Pulmonary artery endothelial cell (primary cell): ENCODE measurements at places on chromosomes 1 and 21.

GRCh38 chr1:151501474-151501873 lies 9.7 kb upstream of the CGN start:
- no peak for DNase-seq

DNA sequence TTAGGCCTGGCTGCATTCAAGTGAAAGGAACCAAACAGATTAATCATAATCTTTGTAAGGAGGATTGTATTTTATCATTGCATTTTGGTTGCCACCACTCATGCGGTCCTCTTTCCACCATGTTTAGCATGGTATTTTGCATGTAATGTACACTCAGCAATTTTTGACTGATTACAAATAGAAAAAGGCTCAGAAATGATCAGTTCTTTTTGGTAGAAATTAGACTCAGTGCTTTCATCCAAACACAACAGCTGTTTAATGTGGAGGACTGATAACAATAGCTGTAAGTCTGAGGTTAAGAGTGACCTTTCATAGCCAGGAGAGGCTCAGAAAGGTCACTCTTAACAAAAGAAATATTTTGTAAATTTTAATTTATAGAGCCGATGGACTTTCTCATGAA lies 25.3 kb upstream of the DPH5 start:
- DNase-seq = no peak

DNA sequence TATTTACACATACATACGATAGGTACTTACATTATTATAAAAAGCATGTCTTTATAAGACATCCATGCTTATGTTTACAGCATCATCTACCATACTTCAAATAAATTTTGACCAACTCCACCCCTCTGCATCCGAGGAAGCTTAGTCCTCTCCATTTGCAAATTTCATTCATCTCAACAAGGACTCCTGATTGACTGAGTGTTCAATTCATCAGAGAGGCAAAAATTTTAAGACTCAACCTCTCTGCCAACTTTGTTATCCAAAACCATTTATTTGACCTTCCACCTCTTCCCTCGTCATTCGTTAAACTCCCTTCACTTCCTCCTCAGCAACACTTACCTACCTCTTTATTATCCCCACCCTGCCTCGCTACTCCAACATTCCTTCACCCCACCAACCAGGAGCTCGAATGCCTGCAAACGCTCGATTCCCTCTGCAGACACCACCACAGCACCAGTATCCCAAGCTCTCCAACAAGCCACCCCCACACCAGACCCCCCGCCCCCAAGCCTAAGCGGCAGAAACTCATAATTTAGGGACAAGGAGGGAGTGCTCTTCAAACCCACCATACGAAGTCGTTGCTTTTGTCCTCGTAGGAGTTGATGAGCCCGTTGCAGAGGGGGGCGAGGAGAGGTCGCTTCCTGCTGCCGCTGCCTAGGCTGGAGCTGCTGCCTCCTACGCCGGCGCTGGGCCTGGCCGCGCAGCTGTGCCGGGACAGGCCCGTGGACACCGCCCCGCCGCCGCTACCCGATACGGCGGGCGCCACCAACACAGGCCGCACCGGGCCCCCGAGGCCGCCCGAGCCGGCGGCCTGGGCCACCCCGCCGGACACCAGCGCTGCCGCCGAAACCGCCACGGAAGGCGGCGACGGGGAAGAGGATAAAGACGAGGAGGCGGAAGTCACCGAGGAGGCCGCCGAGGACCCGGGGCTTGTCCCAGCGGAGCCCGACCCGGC lies 803 bp downstream of the COP1 start:
- no peak for DNase-seq

DNA sequence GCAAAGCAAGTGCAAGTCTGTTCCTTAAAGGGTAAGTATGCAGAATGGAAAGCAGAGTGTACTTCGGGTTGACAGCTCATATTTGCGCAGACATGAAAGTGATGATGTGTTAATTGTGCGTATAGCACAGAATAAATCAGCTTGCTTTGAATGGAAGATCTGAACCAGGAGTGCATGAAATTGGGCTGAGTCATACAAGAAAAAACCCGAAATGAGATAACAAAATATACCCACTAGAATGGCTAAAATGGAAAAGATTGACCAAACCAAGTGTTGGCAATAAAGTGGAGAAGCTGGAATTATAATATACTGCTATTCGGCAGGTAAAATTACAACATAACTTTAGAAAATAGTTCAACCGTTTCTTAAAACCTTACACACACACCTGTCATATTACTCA lies 28.5 kb downstream of the CR1L start:
- no peak for DNase-seq

- DNase-seq = no peak
Observed at GRCh38 chr1:221274373-221274772, 395.1 kb downstream of the HLX start.

GRCh38 chr1:215793180-215793579 lies 226.1 kb downstream of the KCTD3 start:
- DNase-seq = no peak

- DNase-seq = no peak
Observed at GRCh38 chr1:1115136-1115785, 628 bp downstream of the C1orf159 start.

DNA sequence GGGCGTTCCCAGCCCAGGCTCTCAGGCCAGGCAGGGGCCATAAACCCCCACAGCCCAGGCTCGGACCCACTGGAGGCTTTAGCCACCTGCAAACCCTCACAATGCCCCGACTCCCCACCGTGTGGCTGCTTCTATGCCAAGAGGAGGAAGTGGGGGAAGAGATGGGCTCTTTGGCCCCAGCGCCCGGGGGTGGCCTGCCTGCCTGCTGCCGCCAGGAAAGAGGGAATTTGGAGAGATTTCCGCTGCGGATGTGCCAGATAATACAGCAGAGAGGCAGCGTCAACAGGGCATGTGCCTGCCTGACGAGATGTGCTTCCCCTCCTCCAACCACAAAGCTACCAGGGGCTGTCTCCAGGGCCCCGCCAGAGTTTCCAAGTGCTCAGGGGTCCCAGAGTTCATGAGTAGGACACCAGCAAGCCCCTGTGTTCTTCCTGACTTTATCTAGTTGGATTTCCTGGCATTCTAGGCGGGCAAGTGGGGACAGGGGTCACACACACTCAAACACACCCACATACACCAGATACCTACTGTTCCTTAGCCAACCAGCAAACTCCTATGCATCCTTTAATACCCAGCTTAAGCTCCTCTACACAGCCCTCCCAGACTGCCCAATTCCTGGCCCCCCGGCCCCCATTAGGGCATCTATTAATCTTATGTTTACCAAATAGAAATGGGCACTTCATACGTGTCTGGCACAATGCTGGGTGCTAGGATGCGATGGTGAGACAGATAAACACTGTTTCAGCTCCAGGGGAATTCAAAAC lies 14.1 kb downstream of the EPHA2 start:
- DNase-seq = peak; percentile 47

DNA sequence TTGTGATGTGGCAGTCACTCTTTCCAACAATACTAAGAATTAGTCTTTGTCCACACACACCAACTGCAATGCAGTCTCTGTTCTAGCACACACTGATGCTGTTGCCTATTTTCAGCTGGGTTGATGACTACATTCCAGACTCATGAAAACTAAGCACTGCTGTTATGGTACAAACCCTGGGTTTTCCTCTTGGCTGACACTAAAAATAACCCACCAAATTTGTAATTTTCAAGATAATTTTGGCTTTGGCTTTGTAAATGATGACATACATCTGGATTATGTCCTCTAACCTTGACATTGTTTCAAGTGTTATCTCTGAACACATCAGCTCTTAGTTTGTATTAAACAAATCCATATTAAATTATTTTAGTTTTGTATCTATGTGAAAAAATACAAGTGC lies 444.8 kb downstream of the PTPRC start:
- no peak for DNase-seq

DNA sequence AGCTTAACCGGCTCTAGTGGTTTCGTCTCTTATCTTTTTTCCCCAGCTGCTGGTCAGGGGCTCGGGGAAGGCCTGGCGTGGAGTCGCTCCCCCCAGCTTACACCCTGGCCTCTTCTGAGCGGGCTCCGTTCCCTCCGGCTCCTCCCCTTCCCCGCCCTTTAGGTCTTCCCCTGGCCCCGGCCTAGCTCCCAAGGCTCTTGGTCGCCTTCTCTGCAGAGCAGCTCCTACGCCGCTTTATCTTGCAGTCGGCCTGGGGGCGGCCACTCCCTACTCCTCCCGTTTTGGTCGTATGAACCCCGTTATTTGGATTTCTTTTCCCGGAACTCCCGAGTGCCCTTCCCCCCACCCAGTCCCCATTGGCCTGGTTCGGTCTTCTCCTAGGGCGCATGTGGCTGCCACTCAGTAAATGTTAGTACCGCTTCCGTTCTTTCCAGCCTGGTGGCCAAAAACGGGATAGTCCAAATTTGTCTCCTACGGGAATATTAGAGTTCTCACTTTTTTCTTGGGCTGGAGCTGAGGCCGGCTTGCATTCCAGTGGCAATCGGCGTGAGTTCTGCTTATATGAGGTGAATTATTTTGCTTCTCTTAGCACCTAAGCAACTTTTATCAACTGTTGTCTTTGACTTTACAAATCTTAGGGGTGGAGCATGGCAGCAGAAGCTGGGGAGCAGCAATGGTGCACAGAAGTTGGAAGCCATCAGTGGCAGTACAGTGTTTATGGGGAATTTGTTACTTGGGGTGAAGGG lies 467 bp downstream of the THRAP3 start:
- no peak for DNase-seq

GRCh38 chr1:12608311-12608957 lies 9.6 kb downstream of the DHRS3 start:
- DNase-seq = no peak

- no peak for DNase-seq
Observed at GRCh38 chr1:215603319-215603718, 36.2 kb downstream of the KCTD3 start.

GRCh38 chr21:43717967-43718871 lies 710 bp upstream of the PDXK start:
- DNase-seq = no peak

- DNase-seq = no peak
Observed at GRCh38 chr21:37799211-37800056, 116.8 kb downstream of the KCNJ6 start.

DNA sequence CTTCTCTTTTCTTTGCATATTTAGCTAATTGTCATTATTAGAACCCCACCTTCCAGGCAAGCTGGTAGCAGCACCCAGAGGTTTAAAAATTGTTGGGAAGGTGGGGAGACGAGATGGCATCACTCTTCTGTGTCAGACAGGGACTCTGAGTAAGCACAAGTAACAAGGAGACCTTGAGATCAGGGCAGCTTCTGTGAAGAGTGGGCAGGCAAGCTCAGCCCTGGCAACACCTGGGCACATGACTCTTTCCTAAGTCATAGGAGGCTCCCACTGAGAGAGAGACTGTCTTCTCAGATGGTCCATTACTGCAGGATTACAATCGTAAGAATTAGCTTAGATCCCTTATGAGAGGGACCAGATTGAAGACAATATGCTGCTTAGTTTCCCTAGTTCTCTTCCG lies 183.5 kb downstream of the BRINP2 start:
- DNase-seq = no peak

DNA sequence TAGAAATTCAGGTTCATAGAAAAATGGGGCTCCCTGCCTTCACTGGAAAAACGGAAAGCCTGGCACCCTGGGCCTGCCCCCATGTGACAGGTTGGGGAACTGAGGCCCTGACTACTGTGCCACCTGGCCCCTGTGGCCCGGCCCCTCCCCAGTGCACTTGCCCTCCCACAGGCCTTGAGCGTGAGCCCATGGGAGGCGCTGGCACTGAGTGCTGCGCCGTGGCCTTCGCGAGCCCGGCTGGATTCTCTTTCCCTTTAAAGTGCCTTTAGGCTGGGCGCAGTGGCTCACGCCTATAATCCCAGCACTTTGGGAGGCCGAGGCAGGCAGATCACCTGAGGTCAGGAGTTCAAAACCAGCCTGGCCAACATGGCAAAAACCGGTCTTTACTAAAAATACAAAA lies 45.7 kb downstream of the SLC37A1 start:
- DNase-seq = no peak

GRCh38 chr1:1243807-1244191 lies 2.7 kb downstream of the C1QTNF12 start:
- no peak for DNase-seq

- no peak for DNase-seq
Observed at GRCh38 chr1:41345434-41346075, 15.7 kb upstream of the FOXO6 start.

DNA sequence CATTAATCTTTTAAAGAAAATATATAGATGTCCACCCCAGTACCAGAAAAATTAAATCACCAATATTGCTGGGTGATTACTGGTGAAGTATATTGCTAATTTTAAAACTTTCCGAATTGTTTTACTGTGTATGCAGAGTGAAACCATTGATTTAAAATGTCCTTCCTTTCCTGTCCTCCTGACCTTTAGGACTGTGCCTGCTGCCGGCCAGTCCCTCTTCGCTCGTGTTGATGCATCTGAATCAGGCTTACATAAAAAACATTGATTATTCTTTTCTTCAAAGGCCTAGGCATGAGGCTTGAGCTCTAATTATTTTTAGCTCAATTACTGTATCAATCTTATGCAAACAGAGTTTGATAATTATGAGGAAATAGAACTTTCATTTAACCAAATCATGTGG lies 1128.1 kb downstream of the BRINP3 start:
- DNase-seq = no peak

DNA sequence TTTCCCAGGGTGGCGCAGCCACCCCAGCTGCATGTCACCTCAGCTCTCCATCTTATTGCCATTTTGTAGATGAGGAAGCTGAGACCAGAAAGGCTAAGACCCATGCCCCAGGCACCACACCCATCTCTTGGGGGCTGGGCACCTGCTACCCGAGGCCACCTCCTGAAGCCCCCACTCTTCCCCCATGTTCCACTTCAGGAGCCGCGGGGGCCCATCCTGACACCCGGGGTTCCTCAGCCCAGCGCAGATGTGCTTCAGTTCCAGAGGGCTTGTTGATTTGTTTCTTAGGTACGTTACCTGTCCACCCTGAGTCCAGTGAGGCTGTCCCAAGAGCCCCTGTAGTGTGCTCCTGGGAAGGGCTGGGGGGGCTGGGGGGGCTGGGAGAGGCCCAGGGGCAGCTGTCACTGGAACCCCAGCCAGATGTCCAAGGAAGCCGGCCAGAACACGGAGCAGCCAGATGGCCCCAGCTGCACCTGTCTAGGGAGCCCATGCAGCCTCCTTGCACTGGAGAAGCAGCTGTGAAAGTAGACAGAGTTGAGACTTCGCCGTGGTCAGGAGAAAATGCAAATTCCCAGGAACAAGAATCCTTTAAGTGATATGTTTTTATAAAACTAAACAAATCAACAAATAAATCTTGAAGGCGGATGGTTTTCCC lies 17.1 kb upstream of the CCDC27 start:
- DNase-seq = no peak
